ENCODE measurements at places on chromosomes 6 and 20. TPM values are rescaled to one million over a fixed set of nuclear protein-coding genes. Genes with fewer than 3 reads are reported as not detected.

The TCF15 gene
- 1.3 TPM for total RNA-seq

The IMPG1 gene
- total RNA-seq, result not detected

The MYO6 gene
- 68.0 TPM for total RNA-seq

The PNLDC1 gene
- total RNA-seq, result not detected

The BPHL gene
- total RNA-seq, result 16.6 TPM

The ATG5 gene
- total RNA-seq, result 32.8 TPM

The EYA4 gene
- total RNA-seq, result not detected

The AGER gene
- 12.0 TPM for total RNA-seq
